ENCODE measurements at places on chromosomes 7 and 10. TPM values are rescaled to one million over a fixed set of nuclear protein-coding genes. Genes with fewer than 3 reads are reported as not detected.

DNA sequence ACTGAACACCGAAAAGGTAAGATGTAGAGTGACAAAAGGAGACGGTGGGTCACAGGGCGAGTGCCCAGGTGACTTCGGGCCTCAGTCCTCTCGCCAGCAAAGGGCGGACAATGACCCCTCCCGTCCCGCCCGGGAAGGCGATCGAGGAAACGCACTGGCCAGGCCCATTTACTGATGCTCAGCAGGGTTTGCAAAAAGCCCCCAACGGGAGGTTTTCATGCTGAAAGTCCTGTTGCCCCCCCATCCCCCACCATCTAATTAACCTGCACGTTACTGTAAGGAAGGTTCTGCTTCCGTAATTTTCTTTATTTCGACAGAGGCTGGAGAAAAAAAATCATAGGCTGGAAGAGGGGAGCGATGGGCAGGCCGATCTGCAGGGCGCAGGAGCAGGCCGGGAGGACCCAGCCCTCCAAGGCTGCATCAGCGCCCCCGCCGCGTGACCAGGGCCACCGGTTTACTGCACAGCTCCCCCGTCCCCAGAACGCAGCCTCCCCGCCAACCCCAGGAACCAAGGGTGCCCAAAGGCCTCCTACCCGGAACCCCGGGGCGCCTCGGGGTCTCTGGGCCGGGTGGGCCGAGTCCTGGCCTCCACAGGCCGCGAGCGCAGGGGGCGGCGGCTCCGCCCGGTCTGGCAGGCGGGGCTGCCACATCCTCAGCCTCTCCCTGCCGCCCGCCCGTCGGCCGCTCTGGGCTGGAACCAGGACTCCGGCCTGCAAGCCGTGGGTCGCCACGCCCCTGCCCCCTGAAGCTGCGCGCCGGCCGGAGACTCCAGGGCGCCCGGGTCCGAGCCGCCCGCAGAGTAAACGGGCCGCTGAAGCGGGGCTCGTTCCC, 613 bp downstream of the OAT start:
- DNase-seq: peak; percentile 59

- no peak for DNase-seq
Measured at GRCh38 chr10:8898745-8899330, 844.4 kb downstream of the GATA3 start.

DNA sequence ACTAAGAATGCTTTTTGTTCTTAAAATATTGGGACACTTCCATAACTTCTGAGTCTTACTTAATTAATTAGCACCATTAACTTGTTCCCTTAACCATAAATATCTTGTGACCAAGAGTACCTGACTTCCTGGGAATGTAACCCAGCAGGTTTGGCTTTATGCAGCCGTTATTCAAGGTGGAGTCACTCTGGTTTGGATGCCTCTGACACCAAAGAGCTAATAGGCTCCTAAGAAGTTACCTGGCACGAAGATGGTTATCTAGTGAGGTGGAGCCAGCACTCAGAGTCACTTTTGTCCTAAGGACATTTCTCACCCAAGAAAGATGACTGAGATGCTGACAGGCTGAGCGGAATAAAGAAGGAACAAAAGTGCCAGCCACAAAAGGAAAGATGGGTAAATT, 172.3 kb downstream of the C1GALT1 start:
- no peak for DNase-seq

The TMEM176B gene
- total RNA-seq: not detected

GRCh38 chr10:47294057-47294456, 5.9 kb upstream of the GDF10 start:
- no peak for DNase-seq

The EPDR1 gene
- total RNA-seq: 27.8 TPM

The TUBB8 gene
- total RNA-seq: not detected

DNA sequence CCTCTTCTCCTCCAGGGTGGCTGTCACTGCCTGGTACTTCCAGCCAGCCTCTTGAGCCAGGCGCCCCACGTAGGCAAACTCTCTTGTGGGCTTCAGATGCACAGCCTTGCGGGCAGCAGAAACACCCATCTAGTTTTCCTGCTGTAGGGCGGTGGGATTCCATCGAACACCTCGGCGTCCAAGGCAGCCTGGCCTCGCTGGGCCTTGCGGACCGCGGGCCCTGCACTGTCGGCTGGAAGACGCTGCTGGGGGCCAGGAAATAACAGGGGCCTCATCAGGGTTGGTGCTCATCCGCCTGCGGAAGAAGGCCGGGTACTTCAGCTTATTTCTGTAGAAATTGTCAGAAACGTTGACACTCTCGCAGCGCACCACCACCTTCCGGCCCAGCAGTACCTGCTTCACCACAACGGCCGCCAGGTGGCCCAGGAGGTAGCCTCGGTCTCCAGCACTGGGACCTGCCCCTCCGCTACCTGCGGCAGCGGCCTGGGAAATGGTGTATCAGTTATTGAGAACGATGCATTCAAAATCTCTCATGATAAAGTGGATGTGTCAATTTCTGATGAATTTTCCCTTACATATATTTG, 61.1 kb downstream of the WDFY4 start:
- no peak for DNase-seq

The OPN4 gene
- total RNA-seq: not detected

GRCh38 chr7:26580064-26580591, 284.3 kb downstream of the SKAP2 start:
- no peak for DNase-seq

DNA sequence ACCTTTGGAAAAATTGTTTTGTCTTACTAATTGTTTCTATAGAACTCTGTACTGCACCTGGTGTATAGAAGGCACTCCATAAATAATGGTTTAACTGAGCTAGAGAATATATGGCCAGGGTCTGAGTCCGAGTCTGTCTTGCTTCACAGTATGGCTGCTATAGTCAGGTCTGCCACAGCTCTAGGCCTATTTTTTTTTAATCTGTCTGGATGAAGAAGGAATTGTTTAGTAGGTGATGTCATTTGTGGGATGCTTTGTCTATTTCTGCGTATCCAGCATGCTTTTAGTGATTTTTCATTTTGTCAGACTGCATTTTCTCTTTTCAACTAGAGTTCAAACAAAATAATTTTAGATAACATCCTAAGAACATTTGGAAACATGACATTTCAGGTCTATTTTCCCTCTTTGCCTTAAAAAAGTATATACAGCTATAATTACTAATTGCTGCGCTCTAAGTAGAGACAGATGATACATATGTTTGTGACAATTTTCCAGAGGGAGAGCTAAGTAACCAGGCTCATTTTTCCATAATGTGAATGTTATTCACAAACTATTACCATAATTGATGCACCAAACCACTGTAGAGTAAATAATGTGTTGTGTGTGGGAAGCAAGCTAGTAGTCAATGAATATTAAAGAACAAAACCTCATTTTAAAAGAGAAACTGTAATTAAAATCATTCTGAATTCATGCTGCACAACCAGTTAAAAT, 361.7 kb downstream of the AUTS2 start:
- no peak for DNase-seq

GRCh38 chr10:125072794-125073193, 87.6 kb downstream of the CTBP2 start:
- DNase-seq: no peak

The ODAD2 gene
- total RNA-seq: 0.18 TPM

The TMUB1 gene
- total RNA-seq: 11.7 TPM

- DNase-seq: no peak
Measured at GRCh38 chr7:112120696-112121217, 85.4 kb downstream of the DOCK4 start.

DNA sequence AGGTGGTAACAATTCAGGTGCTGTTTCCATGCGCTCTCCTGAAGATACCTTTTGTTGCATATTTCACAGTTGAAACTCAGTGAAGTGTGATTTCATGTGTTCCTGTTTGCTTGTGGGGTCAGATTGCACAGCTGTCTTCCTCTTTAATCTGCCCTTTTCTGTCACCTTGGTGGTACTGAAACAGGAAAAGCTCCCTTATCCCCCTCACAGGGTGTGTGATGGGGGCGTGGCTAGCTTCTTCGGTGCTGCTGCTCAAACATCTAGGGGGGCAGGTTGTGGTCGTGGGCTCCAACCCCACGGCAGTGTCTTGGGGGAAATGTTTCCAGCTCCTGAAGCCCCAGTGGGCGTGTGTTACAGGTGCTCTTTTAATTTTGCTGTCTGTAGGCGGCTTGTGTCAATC, 107.4 kb upstream of the KLF14 start:
- no peak for DNase-seq

DNA sequence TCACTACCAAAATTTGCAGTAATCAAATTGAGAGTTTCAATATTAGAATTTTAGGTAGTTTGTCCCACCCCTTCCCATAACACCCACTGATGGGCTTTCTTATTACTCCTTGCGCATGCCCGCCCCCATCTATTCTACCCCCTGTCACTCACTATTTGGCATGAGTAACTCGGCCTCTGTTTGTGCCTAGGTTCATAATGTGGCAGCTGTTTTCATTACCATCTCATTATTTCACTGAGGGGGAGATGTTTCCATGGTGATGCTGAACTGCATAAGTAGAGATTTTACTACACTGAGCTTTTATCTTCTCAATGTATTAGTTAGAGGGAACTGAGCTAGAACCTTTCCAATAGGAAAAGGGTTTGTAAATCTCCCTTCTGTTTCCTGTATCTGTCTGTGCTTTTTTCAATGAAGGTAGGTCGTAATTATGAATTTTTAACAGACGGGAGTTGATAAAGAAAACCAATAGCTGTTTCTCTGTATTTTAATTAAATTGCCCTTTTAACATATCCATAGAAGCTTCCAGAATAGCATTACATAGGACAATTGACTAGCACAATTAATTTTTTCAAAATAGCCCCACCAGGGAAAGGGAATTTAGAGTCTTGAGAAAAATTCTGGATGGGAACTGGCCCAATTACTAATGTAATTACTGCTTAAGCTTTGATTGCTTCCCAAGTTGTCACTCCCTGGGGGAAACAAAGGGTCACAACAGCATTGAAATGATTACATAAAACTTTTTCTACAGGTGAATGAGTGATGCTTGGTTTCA, 33.4 kb downstream of the PRPS1L1 start:
- DNase-seq: no peak

- DNase-seq: no peak
Measured at GRCh38 chr7:6032167-6032566, 991 bp downstream of the ANKRD61 start.

GRCh38 chr7:44396931-44397545, 71.6 kb upstream of the CAMK2B start:
- peak; percentile 21 for DNase-seq

- DNase-seq: no peak
Measured at GRCh38 chr7:97580205-97580604, 151.7 kb upstream of the TAC1 start.

GRCh38 chr7:11193131-11193867, 219.6 kb downstream of the PHF14 start:
- DNase-seq: peak; percentile 51

GRCh38 chr7:94580601-94581000, 71.0 kb downstream of the CASD1 start:
- DNase-seq: peak; percentile 14

DNA sequence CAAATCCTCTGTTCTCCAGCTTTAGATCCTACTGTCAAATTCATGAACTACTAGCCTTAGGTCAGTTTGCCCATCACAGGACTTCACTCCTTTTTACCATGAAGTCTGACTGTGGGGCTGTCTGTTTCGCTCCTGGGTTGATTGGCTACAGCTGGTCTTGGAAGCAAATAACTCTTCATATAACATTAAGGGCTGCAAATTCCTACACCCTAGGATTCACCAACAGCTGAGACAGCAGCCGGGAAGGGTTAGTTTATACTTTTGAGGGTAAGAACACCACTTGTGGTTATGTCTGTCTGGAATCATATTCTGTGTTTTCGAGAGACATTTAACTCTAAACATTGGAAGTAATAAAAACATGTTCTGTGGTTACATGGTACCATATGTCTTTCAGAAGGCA, 55.9 kb upstream of the KIAA1217 start:
- no peak for DNase-seq

- no peak for DNase-seq
Measured at GRCh38 chr7:88787777-88788176, 7.8 kb downstream of the TEX47 start.

The PAX4 gene
- total RNA-seq: not detected

- DNase-seq: no peak
Measured at GRCh38 chr10:131438665-131439064, 127.1 kb upstream of the TCERG1L start.

- no peak for DNase-seq
Measured at GRCh38 chr7:130273081-130273932, 6.6 kb downstream of the CPA2 start.

- no peak for DNase-seq
Measured at GRCh38 chr10:100647928-100648327, 97.5 kb upstream of the PAX2 start.

GRCh38 chr10:3814838-3815220, 29.8 kb upstream of the KLF6 start:
- no peak for DNase-seq

The EIF5AL1 gene
- 1.5 TPM for total RNA-seq

DNA sequence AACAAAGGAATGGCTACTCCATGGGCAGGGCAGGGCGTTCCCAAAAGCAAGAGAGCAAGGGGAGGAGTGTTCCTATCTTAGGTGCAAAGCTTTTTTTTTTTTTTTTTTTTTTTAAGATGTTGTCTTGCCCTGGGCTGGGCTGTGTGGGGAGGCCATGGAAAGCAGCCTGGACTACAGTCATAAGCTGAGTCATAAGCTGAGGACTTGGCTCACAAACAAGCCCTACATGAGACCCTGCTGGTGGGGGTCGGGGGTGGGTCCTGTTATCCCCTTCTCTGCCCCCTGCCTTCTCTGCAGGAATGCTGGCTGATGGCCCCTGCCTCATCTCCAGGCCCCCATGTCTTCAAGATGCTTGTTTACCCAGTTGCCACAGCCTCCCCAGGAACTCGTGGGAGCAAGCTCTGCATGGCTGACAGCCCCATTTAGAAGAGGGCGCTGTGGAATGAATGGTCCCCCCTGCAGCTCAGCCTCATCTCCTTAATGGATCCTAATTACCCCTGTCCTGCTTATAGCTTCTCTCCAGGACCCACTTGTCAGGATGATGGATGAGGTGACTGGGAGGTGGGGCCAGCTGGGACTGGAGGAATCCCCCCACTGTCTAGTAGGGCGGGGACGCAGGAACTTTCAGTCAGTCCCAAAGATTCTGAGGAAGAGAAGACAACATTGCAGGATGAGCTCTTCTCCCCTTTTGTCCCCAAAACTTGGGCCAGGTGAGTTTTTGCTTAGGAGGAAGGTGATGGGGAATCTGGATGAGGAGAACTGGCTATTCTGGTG, 340.8 kb upstream of the PODXL start:
- peak; percentile 83 for DNase-seq

The ACSL5 gene
- 2.6 TPM for total RNA-seq

DNA sequence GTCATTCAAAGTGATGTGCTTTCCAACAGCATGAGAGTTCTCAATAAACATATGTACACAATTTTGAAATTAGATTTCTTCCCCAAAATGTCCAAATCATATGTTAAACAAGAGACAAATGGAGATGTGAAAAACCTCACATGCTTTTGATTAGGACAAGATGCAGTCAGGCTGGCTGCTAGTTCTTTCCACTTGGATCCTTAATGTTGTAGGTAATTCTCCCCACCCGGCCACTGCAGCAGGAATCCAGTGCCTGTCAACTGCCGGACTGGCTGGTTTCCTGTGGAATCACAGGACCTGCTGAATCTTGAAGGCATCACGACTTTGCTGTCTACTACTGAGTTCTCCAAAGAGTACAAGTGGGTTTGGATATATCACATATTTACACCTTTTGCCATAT, 138.6 kb upstream of the AKR1E2 start:
- DNase-seq: no peak

- DNase-seq: peak; percentile 89
Measured at GRCh38 chr7:22569586-22570321, 69.8 kb upstream of the STEAP1B start.

GRCh38 chr7:117087639-117088396, 134.5 kb downstream of the ST7 start:
- DNase-seq: no peak
